ENCODE measurements at places on chromosomes 6 and 20. TPM values are rescaled to one million over a fixed set of nuclear protein-coding genes. Genes with fewer than 3 reads are reported as not detected.

DNA sequence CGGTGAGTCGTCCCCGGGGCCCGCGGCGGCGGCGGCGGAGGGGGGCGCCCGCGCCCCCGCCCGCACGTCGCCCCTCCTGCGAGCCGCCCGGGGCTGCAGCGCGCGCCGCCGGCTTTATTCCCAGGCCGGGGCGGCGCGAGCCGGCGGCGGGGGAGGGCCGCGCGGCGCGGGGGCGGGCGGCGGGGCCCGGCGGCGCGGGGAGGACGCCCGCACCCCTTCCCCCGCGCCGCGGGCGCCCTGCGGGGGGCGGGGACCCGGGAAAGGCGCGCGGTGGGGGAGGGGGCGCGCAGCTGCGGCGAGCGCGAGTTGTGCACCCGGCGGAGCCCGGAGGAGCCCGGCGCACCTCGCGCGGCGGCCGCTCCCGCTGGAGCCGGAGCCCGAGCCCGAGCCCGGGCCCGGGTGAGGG, 646 bp downstream of the HMGA1 start:
- DNase-seq: no peak

DNA sequence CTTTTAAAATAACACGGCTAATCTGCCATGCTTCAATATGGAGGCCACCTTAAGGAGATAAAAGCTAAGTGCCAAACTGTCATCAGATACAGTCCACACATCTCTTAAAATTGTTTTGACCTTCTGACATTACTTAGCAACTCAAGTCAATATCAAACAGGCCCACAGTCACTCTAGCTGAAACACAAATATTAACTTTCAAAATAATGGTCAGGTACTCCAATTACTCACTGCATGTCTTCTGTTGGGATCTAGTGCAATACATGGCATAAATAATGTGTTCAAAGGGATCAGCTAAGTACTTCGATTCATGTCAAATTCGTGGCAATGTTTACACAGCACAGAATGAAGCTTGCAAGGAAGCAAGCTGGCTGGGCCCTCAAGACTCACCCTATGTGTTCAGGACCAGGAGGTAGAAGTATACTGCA, 133.9 kb upstream of the BEND6 start:
- DNase-seq: no peak

- DNase-seq: no peak
Measured at GRCh38 chr6:17032988-17033634, 68.7 kb upstream of the STMND1 start.

GRCh38 chr20:47701612-47702011, 83.7 kb downstream of the SULF2 start:
- DNase-seq: no peak

- peak; percentile 23 for DNase-seq
Measured at GRCh38 chr6:24504649-24505586, 10.1 kb downstream of the ALDH5A1 start.

DNA sequence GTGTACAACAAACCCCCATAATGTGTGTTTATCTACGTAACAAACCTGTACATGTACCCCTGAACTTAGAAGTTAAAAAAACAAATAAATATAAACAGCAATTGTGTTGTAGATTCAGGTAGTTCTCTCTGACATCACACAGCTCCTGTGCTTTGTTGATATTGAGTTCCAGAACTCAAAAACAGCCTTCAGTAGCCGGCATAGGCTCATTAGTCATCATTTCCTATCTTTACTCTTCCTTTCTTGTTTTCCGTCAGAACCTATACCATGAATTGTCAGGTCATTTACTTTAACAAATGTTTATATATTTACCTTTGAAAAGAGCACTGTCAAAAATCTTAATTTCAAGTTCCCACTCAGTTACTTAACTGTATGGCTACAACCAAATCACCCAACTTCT, 88.8 kb downstream of the ADTRP start:
- no peak for DNase-seq

GRCh38 chr6:53154794-53155193, 6.2 kb upstream of the GCM1 start:
- no peak for DNase-seq

DNA sequence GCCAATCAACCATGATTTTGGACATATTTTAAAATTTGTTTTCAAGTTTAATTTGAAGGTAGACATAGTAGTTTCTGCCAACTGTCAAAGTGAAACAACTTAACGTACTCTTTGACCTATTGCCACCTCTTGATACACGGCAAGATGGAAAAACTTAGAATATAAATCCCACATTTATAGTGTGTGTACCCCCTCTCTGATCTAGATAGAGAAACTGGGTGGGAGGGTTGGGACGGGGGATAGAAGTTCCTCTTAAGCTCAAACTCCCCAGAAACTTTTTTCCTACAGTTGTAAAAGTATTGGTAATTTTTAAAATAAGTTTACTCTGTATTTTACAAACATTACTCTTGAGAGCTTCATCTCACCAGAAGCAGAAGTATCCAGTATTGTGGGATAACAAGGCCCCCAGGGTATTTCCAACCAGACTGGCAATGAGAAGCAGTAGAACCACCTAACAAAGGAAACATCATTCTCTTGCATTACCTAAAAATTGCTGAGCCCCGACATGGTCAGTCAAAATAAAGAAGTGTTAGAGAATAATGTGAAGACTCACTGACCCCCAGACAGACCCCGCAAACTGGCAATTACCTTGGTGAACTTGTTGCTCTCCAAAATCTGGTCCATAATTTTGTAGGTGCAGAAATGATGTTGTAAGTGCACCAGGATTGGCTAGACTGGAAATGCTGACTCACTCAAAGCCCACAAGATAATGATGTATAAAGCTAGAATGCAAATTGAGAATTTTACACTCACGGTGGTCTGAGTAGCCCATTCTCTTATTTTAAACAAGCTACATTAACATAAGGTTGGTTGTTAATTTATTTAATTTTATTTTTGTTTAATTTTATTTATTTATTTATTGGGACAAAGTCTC, 74.7 kb upstream of the TNFAIP3 start:
- no peak for DNase-seq

- no peak for DNase-seq
Measured at GRCh38 chr6:34665019-34665418, 31.5 kb downstream of the ILRUN start.

- DNase-seq: no peak
Measured at GRCh38 chr6:139894271-139894670, 519.8 kb upstream of the CITED2 start.

- DNase-seq: no peak
Measured at GRCh38 chr6:15232836-15233510, 12.9 kb upstream of the JARID2 start.

- DNase-seq: peak; percentile 94
Measured at GRCh38 chr20:33443512-33444239, at the start of gene SNTA1. TSS of gene SNTA1 (minus strand) at chr20:33443763. CDS start at chr20:33443620, 143 bp downstream.

DNA sequence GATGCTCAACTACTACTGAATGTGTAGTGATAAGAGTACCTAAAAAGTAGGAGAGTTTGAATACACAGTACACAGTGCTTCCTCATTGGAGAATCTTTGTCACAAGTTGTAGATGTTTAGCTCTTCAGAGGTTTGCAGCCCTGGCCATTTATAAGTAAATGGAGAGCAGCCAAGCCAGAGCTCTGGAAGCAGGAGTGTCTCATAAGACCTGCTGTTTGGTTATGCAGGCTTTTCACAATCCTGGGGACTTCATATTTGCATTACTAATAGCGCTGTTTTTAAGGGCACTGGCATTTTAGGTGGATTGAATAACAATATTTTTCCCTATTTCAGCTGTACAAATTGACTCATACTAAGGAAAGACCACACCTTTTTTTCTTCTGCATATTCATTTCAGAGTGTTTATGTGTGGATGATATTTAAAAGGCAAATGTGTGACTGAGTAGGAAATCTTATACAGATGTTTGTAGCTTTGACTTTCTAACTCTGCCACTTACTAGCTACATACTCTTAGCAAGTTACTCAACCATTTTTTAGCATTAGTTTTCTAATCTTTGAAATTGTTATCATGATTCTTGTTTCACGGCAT, 730.5 kb upstream of the MAP3K7 start:
- DNase-seq: no peak

- DNase-seq: no peak
Measured at GRCh38 chr6:111239461-111239860, 152.2 kb downstream of the SLC16A10 start.

DNA sequence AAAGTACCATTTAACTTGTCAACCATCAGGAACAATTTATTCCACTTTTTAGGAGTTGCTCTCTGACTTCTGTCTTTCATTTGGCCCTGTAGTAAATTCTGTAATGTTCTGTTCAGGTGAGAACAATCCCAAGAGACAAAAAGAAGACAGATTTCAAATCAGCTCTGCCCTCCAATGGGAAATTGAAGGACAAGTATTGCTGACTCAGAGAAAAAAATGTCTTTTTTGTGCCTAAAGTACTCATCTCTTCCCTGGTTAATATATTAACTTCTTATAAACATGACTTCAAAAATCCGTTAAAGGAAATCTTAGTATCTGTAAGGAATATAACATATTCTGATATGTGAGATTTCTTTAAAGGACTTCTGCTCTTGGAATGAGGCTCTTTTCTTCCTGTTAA, 38.6 kb upstream of the SCGN start:
- no peak for DNase-seq

GRCh38 chr6:167892835-167893815, 66.4 kb downstream of the AFDN start:
- DNase-seq: no peak

GRCh38 chr6:81925201-81925600, 172.7 kb upstream of the TENT5A start:
- no peak for DNase-seq

DNA sequence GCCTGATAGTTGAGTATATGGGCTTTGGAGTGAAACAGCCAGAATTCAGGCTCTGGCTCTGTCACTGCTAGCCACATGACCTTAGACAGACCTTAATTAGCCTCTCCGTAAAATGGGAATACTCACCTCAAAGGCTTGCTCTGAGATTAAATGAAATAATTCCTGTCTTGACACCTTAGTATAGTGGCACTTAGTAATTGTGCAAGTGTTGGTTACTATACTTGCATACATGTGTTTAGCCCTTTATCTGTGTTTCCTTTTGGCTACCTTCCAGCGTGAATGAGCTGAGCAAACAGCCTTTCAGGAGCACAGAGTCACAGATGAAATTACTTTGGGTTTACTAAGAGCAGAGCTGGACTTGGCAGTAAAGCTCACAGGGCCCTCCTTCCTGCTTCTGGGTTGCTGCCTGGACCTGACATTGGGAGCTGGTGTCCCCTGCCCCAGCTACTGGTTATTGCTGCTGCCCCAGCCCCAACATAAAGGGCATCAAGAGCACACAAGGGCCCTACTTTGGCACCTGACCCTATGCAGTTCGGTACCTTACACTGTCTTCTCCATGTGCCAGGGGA, 32.8 kb downstream of the CD164 start:
- DNase-seq: no peak

GRCh38 chr6:108476847-108477430, 83.8 kb upstream of the FOXO3 start:
- DNase-seq: no peak

DNA sequence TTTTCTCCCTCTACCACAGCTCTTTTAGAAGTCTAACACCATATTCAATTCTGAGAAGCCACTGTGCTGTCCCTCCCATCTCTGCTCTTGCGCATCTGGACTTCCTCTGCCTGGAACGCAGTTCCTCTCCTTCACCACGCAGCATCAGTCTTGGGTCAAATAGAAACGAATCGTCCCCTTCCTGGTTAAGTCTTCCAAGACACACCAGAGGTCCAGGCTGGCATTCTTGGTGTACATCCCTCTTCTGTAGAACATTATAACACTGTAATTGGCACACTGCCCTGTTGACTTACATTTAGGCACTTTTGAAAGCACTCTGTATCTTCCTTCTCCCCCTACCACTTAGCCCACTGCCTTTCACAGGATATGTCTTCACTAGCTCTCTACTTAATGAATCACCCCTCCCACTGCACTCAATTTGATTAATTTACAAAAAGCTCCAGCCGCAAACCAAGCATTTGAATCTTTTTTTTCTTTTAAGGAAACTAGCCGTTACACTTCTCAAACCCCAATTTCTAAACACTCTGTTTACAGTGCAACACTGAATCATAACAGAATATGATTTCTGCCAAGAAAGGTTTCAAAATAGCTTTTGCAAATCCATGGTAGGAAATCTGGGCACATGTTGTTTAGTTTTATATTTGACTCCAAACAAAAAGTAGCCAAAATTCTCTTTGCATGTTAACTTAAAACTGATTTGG, 140.8 kb upstream of the CARMIL1 start:
- DNase-seq: peak; percentile 88

DNA sequence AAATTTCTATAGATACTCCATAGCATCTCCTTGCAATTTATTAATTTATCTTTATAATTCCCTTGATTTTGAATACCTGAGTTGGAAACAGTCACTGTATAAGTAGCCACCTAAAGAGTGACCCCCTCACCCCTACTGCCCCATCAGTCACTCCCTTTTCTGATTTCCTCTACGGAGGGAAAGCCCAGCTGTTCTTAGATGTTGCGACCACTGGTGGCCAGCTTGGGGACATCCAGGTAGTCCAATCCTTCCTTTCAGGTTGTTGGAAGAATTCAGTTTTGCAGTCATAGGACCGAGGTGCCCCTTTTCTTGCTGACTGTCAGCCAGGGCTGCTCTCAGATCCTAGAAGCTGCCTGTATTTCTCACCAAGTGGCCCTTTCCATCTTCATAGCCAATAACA, 87.8 kb downstream of the BMP6 start:
- DNase-seq: no peak

- no peak for DNase-seq
Measured at GRCh38 chr6:104301951-104302350, 557.8 kb downstream of the HACE1 start.

DNA sequence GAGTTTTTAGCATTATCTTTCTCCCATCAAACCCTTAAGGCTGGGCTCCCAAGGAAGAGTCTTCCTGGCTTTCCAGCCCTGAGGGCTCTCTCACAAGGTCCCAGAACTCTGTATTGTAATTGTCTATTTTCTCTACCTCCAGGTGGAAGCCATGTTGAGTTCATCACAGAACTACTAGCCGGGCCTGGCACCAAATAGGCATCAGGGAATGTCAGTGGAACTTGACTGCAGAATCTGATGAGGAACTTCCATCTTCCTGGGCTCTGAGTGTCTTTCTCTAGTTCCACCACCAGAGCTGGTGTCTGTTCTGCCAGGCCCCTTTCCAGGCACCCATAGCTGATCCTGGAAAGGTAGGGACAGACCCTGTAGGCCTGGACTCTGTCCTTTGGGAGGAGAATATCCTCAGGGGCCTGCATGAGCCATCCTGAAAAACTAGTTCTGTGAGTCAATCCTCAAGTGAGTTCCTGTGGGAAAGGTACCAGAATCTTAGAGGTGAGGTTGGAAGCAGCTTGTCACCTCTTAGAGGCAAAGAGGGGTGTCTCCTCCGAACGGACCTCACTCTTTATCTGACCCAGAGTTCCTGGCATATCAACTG, 11.1 kb upstream of the TOP1 start:
- DNase-seq: no peak

Gene FGD2
- total RNA-seq: 15.6 TPM

Gene TENT5A
- total RNA-seq: 1.5 TPM

Gene CENPB
- 76.8 TPM for total RNA-seq

Gene ZSCAN23
- total RNA-seq: 0.44 TPM

Gene PNPLA1
- not detected for total RNA-seq

Gene CCDC167
- 73.8 TPM for total RNA-seq

Gene PRSS16
- 0.33 TPM for total RNA-seq

Gene PSORS1C1
- total RNA-seq: not detected

Gene NUP43
- total RNA-seq: 75.3 TPM

Gene MAFB
- 0.40 TPM for total RNA-seq

Gene SCUBE3
- 0.12 TPM for total RNA-seq

Gene RFX6
- not detected for total RNA-seq

Gene BCAS1
- 0.14 TPM for total RNA-seq

Gene MTFR2
- total RNA-seq: 35.8 TPM

Gene GDAP1L1
- not detected for total RNA-seq

Gene PDE10A
- not detected for total RNA-seq

Gene SLC35B3
- total RNA-seq: 7.0 TPM

Gene HMGA1
- 214 TPM for total RNA-seq

Measured in activated CD8-positive, alpha-beta memory T cell treated with anti-CD3 and anti-CD28 coated beads, Interleukin-2, amount 10 ng/mL, durations not matched to agents 7 days and 5 days (primary cell).